ENCODE measurements at places on chromosomes 13 and 19. TPM values are rescaled to one million over a fixed set of nuclear protein-coding genes. Genes with fewer than 3 reads are reported as not detected.

The CCDC169 gene
- total RNA-seq: 1.2 TPM

The ZNF536 gene
- not detected for total RNA-seq

The SHISA7 gene
- not detected for total RNA-seq

The ZNF554 gene
- total RNA-seq: 3.1 TPM

The MYBPC2 gene
- total RNA-seq: 0.05 TPM

The SIGLEC12 gene
- not detected for total RNA-seq

The GPR4 gene
- total RNA-seq: 3.2 TPM

The ZNF234 gene
- 15.7 TPM for total RNA-seq

The SMIM17 gene
- 0.33 TPM for total RNA-seq

The EFNB2 gene
- 121 TPM for total RNA-seq

The RASGRP4 gene
- not detected for total RNA-seq

The RGL3 gene
- 2.1 TPM for total RNA-seq

The TNFRSF19 gene
- 0.17 TPM for total RNA-seq

The GFY gene
- total RNA-seq: not detected

The LILRB2 gene
- not detected for total RNA-seq

The ZNF433 gene
- total RNA-seq: 2.0 TPM

The SRRM5 gene
- total RNA-seq: 0.05 TPM

The ACER1 gene
- total RNA-seq: not detected

The PTGER1 gene
- total RNA-seq: 0.17 TPM

The CLEC11A gene
- 0.17 TPM for total RNA-seq

The KLK1 gene
- total RNA-seq: not detected

The SLC10A2 gene
- total RNA-seq: not detected

The VSTM2B gene
- not detected for total RNA-seq

The COX6B1 gene
- 493 TPM for total RNA-seq

The ZNF701 gene
- 15.1 TPM for total RNA-seq

The HIF3A gene
- 23.1 TPM for total RNA-seq

The FXYD1 gene
- total RNA-seq: not detected

The RXFP2 gene
- total RNA-seq: not detected

The ZNF20 gene
- total RNA-seq: 4.8 TPM

The SIGLEC7 gene
- total RNA-seq: not detected

The CGB5 gene
- not detected for total RNA-seq

The CCNA1 gene
- 0.17 TPM for total RNA-seq

The ZIK1 gene
- 6.1 TPM for total RNA-seq

The ZNF560 gene
- total RNA-seq: 0.14 TPM

The SGCG gene
- total RNA-seq: not detected

The PMIS2 gene
- total RNA-seq: not detected

The ONECUT3 gene
- total RNA-seq: not detected

The ZNF737 gene
- 9.3 TPM for total RNA-seq

The CDK8 gene
- total RNA-seq: 12.8 TPM

The CCDC97 gene
- 7.5 TPM for total RNA-seq

The KLF2 gene
- 4.4 TPM for total RNA-seq

The ZFR2 gene
- 0.17 TPM for total RNA-seq

The NLRP5 gene
- total RNA-seq: not detected

The ZNF548 gene
- total RNA-seq: 13.3 TPM

The BRSK1 gene
- 2.2 TPM for total RNA-seq

The NLRP7 gene
- total RNA-seq: not detected
